Vagina (tissue), 2 donors: ENCODE measurements at places on chromosomes 2 and 18. TPM values are rescaled to one million over a fixed set of nuclear protein-coding genes. Genes with fewer than 3 reads are reported as not detected.

GRCh38 chr2:73759285-73759764 is 20.6 kb downstream of the DUSP11 start:
- H3K4me1 ChIP-seq, result peaks cover 16% of the 10 kb centered on the region
- H3K4me3 ChIP-seq, result no peak overlapping the region
- no peak for DNase-seq
- no peaks in the 10 kb centered on the region for H3K36me3 ChIP-seq

GRCh38 chr2:158212301-158212700 is 110.6 kb downstream of the UPP2 start:
- no peaks in the 10 kb centered on the region for H3K36me3 ChIP-seq
- DNase-seq, result no peak
- H3K27ac ChIP-seq, result no peak overlapping the region
- no peaks in the 10 kb centered on the region for H3K27me3 ChIP-seq
- peaks cover 10% of the 10 kb centered on the region for H3K4me1 ChIP-seq

DNA sequence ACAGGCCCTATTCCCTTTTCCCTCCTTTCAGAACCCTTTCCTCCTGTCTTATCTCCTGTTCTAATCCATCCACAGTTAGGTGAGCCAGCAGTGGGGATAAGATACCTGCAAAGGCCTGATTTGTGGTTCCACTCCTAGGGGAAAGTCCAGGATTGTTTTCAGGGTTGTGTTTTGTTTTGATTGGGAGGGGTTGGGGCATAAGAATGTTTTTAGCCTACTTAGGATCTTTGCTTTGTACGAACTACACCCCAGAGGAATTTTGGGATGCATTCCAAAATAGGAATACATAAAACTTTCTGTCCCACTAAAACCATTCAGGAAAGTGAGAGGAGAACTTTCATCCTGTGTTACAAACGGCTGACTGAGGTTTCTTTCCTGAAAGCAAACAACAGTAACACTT is 150.8 kb upstream of the PGAP1 start:
- H3K27me3 ChIP-seq, result no peaks in the 10 kb centered on the region
- H3K36me3 ChIP-seq, result peaks cover 12% of the 10 kb centered on the region
- no peak for DNase-seq

- no peaks in the 10 kb centered on the region for H3K36me3 ChIP-seq
- H3K27ac ChIP-seq, result no peak overlapping the region
- no peaks in the 10 kb centered on the region for H3K27me3 ChIP-seq
- H3K4me3 ChIP-seq, result no peak overlapping the region
These were observed 11.7 kb downstream of the OSBPL6 start for GRCh38 chr2:178205853-178206521.

GRCh38 chr2:26579025-26579722 is 62.0 kb downstream of the CIB4 start:
- H3K4me1 ChIP-seq, result no peaks in the 10 kb centered on the region
- H3K36me3 ChIP-seq, result no peaks in the 10 kb centered on the region
- no peak for DNase-seq
- no peaks in the 10 kb centered on the region for H3K27me3 ChIP-seq
- H3K27ac ChIP-seq, result no peak overlapping the region

- no peaks in the 10 kb centered on the region for H3K36me3 ChIP-seq
- no peak overlapping the region for H3K27ac ChIP-seq
- no peaks in the 10 kb centered on the region for H3K4me1 ChIP-seq
- H3K4me3 ChIP-seq, result no peak overlapping the region
These were observed 63.0 kb downstream of the MAPK4 start for GRCh38 chr18:50622865-50623393.

GRCh38 chr2:236623816-236624215 is 54.2 kb downstream of the ACKR3 start:
- no peak for DNase-seq
- no peaks in the 10 kb centered on the region for H3K27me3 ChIP-seq
- H3K36me3 ChIP-seq, result no peaks in the 10 kb centered on the region
- H3K4me1 ChIP-seq, result no peaks in the 10 kb centered on the region
- H3K27ac ChIP-seq, result no peak overlapping the region

DNA sequence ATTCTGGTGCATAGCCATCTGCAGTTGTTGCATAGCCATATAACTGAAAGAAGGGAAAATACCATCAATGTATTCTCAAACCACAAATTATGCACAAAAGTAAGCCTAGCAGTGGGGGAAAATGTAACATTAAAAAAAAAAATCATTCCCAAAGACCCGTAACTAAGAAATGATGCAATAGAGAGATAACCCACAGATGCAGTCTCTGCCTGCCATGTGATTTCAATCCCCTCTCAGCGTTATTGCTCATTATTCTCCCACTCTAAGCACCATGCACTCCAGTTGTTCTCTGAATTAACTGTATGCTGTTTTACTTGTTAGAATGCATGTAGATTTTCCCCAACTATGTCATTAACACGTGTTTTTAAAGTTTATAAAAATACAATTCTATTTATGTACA is 14.1 kb downstream of the DSC1 start:
- H3K27me3 ChIP-seq, result no peaks in the 10 kb centered on the region
- no peak for DNase-seq
- H3K4me1 ChIP-seq, result no peaks in the 10 kb centered on the region
- H3K27ac ChIP-seq, result no peak overlapping the region
- H3K36me3 ChIP-seq, result no peaks in the 10 kb centered on the region
- H3K4me3 ChIP-seq, result no peak overlapping the region

DNA sequence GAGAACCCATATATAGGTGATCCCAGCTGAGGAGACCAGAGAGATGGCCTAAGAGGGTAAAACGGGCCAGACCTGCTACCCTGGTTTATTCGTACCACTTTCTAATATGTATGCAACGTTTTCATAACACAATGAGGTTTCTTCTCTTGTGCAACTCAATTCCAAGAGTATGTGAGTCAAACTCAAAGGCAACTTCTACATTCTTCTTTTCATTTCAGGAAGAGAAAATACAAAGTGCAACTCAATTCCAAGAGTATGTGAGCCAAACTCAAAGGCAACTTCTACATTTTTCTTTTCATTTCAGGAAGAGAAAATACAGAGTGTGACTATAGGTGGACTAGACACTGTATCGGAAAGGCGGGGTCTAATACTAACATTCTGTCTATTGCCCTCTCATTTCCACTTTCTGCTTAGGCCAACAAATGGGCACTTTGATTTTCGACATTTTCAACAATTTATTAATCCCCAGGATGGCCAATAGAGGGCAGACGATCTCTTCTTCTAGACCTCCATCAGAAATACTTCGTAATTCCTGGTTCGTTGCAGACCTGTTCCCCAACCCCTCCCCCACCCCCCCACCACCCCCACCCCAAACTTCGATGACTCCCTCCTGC is 3.7 kb upstream of the CRIM1 start:
- H3K27me3 ChIP-seq, result no peaks in the 10 kb centered on the region
- no peak for DNase-seq
- H3K4me3 ChIP-seq, result no peak overlapping the region

- H3K27me3 ChIP-seq, result no peaks in the 10 kb centered on the region
- DNase-seq, result no peak
- H3K27ac ChIP-seq, result no peak overlapping the region
- H3K4me3 ChIP-seq, result no peak overlapping the region
- H3K36me3 ChIP-seq, result no peaks in the 10 kb centered on the region
- no peaks in the 10 kb centered on the region for H3K4me1 ChIP-seq
These were observed 381.0 kb upstream of the MEX3C start for GRCh38 chr18:51578406-51578980.

- no peak for DNase-seq
- no peaks in the 10 kb centered on the region for H3K27me3 ChIP-seq
- no peaks in the 10 kb centered on the region for H3K4me1 ChIP-seq
- no peak overlapping the region for H3K4me3 ChIP-seq
- H3K27ac ChIP-seq, result no peak overlapping the region
These were observed 438.9 kb downstream of the PTPRM start for GRCh38 chr18:8005870-8006569.

DNA sequence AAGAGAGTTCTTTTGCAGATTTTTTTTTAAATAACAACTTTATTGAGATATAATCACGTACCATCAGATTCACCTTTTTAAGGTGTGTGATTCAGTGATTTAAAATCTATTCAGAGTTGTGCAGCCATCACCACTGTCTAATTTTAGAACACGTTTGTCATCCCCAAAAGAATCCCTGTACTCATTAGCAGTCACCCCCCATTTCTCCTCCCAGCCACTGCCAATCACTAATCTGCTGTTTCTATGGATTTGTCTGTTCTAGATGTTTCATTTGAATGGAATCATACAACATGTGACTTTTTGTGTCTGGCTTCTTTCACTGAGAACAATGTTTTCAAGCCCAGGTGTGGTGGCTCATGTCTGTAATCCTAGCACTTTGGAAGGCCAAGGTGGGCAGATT is 55.4 kb upstream of the RAPH1 start:
- H3K4me3 ChIP-seq, result no peak overlapping the region
- DNase-seq, result no peak
- H3K36me3 ChIP-seq, result no peaks in the 10 kb centered on the region
- H3K27me3 ChIP-seq, result no peaks in the 10 kb centered on the region

GRCh38 chr2:49770919-49771318 is 616.6 kb upstream of the FSHR start:
- H3K27ac ChIP-seq, result no peak overlapping the region
- no peaks in the 10 kb centered on the region for H3K36me3 ChIP-seq
- H3K4me1 ChIP-seq, result no peaks in the 10 kb centered on the region
- DNase-seq, result no peak
- H3K4me3 ChIP-seq, result no peak overlapping the region
- no peaks in the 10 kb centered on the region for H3K27me3 ChIP-seq

DNA sequence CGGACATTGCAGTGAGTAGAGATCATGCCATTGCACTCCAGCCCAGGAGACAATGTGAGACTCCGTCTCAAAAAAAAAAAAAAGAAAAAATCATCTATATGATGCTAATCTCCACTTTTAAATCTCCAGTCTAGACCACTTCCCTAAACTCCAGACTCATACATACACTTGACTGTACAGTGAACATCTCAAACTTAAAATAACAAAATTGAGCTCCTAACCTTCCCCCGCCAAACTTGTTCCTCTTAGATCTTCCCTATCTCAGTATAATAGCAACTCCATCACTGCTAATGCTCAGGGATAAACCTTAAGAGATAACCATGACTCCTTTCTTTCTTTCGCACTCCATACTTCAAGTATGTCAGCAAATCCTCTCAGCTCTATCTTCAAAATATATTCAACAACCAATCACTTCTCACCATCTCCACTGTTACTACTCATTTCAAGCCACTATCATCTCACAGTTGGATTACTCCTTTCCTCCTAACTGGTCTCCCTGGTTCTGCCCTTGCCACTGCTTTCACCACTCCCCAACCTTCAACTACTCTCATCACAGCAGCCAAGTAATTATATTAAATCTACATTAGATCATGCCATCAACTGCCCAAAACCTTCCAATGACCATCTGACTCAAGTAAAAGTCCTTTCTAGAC is 12.0 kb downstream of the MEMO1 start:
- H3K4me1 ChIP-seq, result peaks cover 11% of the 10 kb centered on the region
- no peak overlapping the region for H3K27ac ChIP-seq
- no peaks in the 10 kb centered on the region for H3K36me3 ChIP-seq
- no peak for DNase-seq
- no peaks in the 10 kb centered on the region for H3K27me3 ChIP-seq

- H3K27me3 ChIP-seq, result no peaks in the 10 kb centered on the region
- no peak overlapping the region for H3K4me3 ChIP-seq
- H3K27ac ChIP-seq, result no peak overlapping the region
- peak; percentile 81 for DNase-seq
- no peaks in the 10 kb centered on the region for H3K4me1 ChIP-seq
- no peaks in the 10 kb centered on the region for H3K36me3 ChIP-seq
These were observed 24.3 kb downstream of the RNF144A start for GRCh38 chr2:6941299-6942046.

DNA sequence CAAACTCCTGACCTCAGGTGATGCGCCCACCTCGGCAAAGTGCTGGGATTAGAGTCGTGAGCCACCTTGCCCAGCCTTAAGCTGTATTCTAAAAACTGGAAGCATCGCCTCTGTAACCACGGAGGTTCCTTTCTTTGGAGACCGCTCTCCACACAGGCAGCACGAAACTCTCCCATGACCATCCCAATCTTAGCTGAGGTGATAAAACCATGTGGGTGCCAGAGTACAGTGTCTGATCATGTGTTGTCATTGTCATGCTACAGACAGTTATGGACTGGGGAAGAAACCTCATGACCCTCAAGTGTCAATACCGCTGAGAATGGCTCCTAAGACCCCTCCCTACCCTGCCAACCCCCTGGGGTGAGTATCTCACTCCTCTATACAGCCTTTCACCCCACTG is 41.4 kb upstream of the EPG5 start:
- H3K27ac ChIP-seq, result no peak overlapping the region
- no peaks in the 10 kb centered on the region for H3K27me3 ChIP-seq
- no peaks in the 10 kb centered on the region for H3K4me1 ChIP-seq
- no peaks in the 10 kb centered on the region for H3K36me3 ChIP-seq
- H3K4me3 ChIP-seq, result no peak overlapping the region

DNA sequence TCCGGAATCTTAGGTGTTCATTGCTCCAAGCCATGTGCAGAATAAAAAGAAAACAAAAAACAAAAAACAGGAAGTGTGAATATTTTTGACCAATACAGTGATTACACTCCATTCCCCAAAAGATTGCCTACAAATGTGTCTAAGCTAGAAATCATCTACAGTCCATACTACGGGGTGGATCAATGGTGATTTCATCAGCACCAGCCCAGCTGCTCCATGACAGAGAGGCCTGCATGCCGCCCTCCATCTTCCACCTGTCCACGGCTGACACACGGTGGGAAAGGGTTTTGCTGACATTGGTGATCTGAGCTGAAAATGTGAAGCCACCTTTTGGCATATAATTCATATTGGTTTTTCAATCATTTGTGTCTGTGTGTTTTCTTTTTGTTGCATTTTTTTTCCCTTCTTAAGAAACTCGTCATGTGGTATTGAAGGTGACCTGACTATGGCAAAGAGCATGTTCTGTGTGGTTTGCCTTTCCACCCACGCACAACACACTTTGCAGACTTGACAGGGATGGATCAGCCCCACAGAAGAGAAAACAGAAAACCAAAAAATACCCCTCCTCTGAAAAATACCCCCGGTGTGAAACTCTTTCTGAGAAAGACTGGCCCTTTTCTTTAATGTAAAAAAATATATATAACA is 533.1 kb downstream of the RNF144A start:
- H3K27me3 ChIP-seq, result no peaks in the 10 kb centered on the region
- no peaks in the 10 kb centered on the region for H3K36me3 ChIP-seq
- DNase-seq, result no peak
- H3K4me1 ChIP-seq, result no peaks in the 10 kb centered on the region
- no peak overlapping the region for H3K27ac ChIP-seq

- peaks cover 9% of the 10 kb centered on the region for H3K4me1 ChIP-seq
- no peak overlapping the region for H3K27ac ChIP-seq
- no peak for DNase-seq
These were observed 99.2 kb downstream of the SLC8A1 start for GRCh38 chr2:40352703-40353099.

ME2 gene
- total RNA-seq, result 32.2 TPM

MYCN gene
- total RNA-seq, result 2.0 TPM

ZNF638 gene
- total RNA-seq, result 139 TPM

TMEM178A gene
- 2.0 TPM for total RNA-seq

GNLY gene
- total RNA-seq, result 3.2 TPM

SLC23A3 gene
- total RNA-seq, result 5.4 TPM

TGFA gene
- 27.7 TPM for total RNA-seq

MLPH gene
- 34.6 TPM for total RNA-seq

ANKRD36C gene
- total RNA-seq, result 36.6 TPM

DSC3 gene
- 176 TPM for total RNA-seq

CDH20 gene
- total RNA-seq, result not detected
